Stimulated activated memory B cell treated with anti-CD40 and anti-IgM and Interleukin-4, amounts not matched to agents 10 μg/mL and 1 μg/mL and 100 μg/mL, for 72 hours (primary cell): ENCODE measurements at places on chromosomes 4 and X.

GRCh38 chr4:3082925-3083515 lies 8.5 kb downstream of the HTT start:
- no peak for ATAC-seq

GRCh38 chr4:154527308-154527707 lies 22.9 kb downstream of the PLRG1 start:
- no peak for ATAC-seq

- ATAC-seq = no peak
Measured at GRCh38 chr4:21726255-21726815, 222.2 kb downstream of the KCNIP4 start.

- ATAC-seq = no peak
Measured at GRCh38 chr4:111871802-111872201, 273.5 kb upstream of the FAM241A start.

DNA sequence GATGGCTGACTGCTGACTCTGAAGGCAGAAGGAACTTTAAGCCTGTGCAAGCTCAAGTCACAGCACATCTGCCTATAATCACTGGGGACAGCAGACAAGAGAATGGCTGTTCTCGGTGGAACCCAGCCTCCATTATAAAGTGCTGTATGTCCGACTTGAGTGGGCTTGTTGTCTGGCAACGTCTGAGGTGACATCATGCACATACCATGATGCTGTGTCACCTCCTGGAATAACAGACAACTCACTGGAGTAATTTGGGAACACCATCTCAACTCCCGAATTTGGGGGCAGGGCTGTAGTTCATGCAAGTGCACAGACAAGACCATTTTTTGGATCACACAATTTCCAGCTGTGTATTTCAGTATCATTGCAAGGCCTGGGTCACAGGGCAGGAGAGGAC lies 59.8 kb upstream of the GPM6B start:
- no peak for ATAC-seq

DNA sequence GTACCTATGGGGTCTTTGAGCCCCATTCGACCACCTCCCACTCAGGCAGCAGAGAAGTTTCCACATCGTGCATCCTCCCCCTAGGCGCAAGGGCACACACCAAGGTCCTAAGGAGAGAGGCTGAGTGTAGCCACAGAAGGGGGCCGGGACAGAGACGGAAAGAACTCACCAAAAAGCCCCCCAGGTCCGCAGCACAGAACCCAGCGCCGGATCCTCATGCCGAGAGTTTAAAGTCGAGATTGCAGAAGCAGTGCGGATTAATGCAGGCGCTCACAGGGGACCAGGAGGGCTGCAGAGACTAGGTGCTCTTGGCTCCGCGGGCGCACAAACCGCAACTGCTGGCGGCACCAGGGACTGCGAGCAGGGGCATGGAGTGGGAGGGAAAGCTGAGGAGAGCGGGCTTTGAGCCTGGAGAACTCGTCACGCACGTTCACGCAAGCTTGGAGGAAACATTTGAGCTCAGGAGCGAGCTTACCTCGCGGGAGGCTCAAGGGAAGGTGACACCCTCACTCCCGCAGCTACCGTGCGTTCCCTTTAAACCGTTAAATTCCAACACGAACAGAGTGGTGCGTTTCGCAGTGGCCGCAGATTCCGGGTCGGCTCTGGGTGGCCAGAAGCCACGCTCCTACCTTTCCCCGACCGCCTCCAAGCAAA lies 8.5 kb downstream of the NKX3-2 start:
- no peak for ATAC-seq

DNA sequence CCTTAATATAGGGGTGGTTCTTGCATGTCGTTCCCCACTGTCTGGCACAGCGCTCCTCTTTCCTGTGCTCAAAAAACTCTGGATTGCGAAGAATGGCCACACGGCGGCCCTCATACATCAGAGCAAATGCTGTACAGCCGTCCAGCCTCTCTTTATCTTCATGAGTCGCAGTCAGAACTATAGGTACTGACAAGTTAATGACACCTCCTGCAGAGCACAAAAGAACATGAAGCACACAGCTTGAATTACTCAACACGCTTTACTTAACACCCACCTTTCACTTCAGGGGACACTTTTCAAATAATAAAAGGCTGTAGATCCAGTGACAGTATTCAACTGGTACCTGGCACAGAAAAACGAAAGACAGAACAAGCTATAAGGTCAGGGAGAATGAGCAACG lies 65.3 kb downstream of the PAPSS1 start:
- no peak for ATAC-seq

GRCh38 chrX:136667446-136668168 lies 19.6 kb downstream of the CD40LG start:
- ATAC-seq = no peak

DNA sequence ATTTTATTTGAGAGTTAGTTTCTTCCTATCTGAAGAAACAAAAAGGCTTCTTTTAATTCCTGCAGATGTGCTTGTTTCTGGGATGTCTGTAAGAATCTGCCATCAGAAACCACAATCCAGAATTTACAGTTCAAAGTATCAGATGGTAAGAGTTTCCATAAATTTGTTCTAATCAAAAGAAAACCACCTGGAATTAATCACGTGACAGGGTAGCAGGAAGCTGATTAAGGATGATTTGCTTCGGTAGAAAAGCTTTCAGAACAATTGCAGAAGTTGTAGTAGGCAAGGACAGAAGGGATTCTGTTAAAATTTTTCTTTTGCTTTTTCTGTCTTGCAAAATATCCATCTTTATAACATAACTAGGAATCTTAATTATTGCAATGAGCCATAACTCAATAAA lies 1975.1 kb upstream of the AGA start:
- no peak for ATAC-seq

DNA sequence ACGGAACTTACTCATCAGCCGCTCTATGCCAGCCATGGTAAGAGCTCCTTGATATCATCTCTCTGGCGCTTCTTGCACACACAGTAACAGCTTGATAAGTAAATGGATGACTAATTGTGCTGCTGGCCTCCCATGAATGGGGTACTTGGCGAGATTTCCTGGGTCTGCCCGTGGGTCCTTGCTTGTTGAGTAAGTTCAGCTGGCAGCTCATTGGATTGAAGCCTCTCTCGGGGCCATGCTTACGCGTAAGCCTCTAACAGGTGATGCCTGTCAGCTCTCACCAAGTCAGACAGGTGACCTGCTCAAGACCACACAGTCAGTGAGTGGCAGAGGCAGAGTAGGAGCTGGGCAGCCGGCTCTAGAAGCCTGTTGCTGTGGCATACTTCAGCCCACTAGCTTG lies 7.7 kb downstream of the NSG1 start:
- ATAC-seq = no peak
